ENCODE measurements at places on chromosomes 3 and 15.

DNA sequence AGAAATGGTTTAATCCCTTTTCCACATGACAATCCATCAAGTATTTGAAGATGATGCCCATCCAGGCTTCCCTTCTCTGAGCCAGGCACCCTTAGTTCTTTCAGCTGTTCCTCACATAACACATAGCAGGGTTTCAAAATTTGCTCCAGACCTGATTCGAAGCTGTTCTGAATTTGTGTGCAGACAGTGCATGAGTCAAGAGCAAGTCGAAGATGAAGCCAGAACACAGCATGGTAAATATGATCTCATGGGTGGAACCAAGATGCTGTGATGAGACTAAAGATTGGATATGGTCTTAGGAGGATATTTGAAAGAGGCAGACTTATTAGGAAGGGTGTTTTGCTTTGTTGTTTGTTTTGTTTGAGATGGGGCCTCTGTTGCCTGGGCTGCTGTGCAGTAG lies 32.6 kb upstream of the PDE8A start:
- no peak for DNase-seq

DNA sequence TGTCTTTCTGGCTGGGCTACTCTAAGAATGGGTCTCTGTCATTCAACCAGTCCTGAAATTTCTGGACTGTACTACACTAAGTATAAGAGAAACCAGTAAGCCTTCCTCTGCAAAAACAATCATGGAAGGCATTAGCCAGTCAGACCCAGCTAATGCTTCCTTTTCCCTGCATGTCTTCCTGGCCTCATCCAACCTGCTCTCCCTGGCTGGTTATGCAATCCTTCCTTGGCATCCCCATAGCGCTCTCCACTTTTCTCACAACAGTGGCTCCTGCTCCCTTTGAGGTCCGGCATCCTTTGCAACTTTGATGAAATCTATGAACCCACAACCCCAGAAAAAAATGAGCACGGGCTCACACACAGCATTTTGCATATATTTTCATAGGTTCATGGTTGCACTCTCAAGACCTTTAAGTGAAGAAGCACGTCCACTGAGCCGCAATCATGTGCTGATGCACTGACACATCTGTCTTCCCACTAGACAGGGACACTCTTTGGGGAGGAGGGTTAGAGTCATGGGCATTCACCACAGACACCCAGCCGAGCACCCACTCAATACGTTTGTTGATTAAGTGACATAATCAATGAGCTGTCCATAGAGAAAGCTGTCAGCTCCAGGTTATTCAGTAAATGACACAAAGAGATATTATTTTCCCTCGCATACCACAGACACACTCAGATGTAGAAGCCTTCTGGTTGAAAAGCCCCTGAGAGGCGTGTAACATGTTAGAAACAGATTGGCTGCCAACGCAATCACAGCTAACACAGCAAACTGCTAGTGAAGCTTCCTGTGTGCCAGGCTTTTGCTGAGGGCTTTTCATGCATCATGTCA lies 66.7 kb downstream of the PLD1 start:
- no peak for DNase-seq

GRCh38 chr3:152843955-152844354 lies 9.0 kb downstream of the P2RY1 start:
- DNase-seq = no peak

DNA sequence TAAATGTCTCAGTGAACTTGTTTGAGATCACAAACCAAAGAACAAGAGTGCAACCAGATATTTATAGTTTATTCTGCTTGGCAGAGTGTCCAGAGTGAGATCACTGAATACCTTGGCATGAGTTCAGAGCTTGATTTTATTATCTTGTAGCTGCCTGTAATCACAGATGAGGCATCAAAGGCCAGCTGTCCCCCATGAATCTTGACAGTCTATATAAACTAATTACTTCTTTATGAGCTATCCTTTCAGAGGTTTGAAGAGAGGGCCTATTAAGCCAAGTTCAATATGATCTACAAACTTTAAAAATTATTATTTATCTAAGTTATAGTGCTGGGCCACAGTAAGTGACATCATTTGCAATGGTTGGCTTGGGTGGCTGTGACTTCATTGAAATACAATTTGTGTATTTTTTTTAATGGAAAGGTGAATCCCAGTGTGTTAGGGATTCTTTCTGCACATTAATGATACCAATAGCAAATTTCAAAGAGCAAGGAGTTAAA lies 251.5 kb downstream of the CLSTN2 start:
- no peak for DNase-seq

DNA sequence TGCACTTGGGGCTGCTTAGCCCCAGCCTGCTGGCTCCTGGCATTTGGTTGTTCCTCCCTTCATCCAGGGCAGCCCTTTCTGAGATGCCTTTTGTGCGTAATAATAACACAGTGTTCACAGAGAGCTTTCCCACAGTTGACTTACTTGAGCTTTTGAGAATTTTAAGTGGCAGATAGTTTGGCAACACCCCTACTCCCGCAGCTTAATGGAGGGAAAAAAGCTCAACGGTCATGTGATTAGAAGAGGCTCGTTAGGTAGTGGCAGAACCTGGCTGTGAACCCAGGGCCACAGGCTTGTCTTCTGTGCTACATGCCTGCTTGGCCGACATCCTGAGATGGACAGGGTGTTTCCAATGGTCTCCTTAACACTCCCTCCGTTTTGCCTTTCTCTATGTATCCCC lies 4.7 kb downstream of the KBTBD13 start:
- DNase-seq = no peak

DNA sequence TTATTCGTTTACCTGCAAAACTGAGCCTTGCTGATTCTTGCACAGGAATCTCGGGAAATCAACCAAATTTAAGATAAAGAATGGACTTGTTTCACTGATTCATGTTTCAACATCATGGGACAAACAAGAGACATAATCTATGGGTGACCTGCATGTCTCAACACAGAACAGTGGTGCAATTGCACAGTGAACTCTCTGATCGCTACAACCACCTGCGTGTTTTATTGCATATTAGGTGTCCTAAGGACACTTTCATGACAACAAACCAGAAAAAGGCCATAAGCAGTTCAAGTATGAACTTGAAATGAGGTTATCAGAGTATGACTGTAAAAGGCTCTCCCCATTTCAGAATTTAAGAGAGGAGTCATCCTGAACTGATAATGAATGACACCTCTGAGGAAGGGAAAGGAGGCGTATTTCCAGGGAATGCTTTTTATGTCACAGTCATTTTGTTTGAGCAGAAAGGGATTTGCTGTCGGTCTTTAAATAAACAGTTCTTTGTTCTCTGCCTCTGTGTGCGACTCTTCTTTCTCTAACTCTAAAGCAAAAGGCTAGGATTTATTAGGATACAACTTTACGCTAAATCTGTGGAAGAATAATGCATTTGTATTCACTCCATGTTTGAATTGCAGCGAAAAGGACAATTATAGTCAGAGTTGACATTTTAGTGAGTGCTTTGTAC lies 167.2 kb downstream of the RBMS3 start:
- DNase-seq = no peak

GRCh38 chr3:17179381-17180205 lies 294.8 kb downstream of the PLCL2 start:
- DNase-seq = no peak

- DNase-seq = peak; percentile 91
Observed at GRCh38 chr3:113947372-113948014, at the start of gene ZDHHC23. Gene ZDHHC23 (plus strand): TSS chr3:113948013. CDS start chr3:113948803, 790 bp downstream.

DNA sequence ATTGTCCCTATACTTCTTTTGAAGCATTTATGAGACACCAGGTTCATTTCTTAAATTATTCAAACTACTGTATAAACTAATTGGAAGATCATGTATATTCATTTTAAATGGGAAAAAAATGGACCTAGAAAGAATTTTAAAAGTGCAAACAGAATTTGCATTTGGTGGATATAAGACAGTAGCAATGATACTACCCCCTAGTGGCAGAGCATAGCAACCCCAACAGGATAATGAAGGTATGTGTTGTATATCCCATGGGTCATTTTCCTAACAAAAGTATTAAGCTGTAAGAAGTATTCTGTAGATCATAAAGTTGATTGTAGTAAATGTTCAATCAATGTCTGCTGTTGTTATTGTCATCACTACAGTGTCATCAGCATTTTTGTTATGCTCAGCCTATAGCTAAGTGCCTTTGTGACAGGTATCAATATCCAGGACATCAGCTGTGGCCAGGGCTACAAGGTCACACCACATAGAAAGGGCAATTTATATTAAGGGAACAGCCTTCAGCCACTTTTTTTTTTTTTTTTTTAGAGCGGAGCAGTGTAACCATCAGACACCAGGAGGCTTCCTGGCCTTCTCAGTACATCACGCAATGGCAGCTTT lies 175.8 kb downstream of the FOXB1 start:
- DNase-seq = no peak

DNA sequence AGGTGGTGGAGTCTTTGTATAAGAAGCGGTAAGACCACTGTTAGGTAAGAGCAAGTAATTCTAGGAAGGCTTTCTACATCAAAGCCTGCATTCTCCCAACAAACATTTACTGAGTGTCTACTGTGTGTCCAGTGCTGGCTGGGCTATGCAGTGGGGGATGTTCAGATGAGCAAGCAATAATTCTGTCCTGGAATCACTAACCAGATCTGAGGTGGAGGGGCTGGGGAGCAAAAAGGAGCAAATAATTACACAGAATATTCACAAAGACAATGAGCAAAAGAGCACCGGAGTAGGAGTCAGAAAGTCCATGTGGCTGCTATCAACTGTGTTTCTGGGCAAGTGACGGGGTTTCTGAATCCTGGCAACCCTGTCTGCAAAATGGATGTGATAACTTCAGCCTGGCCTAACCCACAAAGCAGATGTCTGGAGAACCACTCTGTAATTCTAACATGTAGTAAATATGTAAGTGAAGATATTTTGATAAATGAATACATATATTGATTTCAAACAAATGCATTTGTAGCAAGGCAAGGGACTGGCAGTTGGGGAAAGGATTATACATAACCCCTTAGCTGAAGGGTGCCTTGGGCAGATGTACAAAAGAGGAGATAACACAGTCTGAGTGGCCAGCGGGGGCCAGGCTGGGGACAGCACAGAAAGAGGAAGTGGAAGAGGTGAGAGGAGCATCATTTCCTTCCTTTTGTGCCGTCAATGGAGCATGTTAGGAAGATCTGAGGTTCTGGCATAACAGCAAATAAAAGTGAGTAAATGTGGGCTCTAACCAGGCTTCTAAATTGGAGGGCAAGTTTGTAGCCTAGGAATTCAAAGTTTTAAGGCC lies 28.8 kb downstream of the CYP8B1 start:
- peak; percentile 84 for DNase-seq

- peak; percentile 37 for DNase-seq
Observed at GRCh38 chr3:184460276-184460675, 80.4 kb downstream of the CHRD start.

- no peak for DNase-seq
Observed at GRCh38 chr3:31571325-31571724, 38.6 kb downstream of the STT3B start.

DNA sequence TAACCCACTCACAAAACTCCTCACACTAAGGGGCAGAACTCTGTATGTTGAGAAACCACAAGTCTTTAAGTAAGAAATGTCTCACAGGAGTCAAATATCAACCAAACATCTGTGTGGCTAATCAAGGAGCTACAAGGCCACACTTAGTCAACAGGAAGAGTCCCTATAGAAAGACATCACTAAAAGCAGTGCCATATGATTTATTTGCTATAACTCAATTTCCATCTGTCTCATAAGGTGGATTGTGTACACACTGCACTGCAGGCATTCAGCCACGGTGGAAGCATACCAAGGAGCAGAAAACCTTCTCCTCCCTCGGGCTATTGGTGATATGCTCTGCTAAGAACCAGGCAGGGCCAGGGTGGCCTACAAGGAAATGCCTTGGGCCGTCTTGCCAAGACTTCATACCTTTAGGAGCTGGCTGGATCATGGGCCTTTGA lies 197.6 kb upstream of the CFAP20DC start:
- no peak for DNase-seq

- DNase-seq = no peak
Observed at GRCh38 chr15:22890296-22890695, 51.8 kb downstream of the NIPA2 start.

GRCh38 chr3:120435621-120436020 lies 15.2 kb downstream of the FSTL1 start:
- peak; percentile 34 for DNase-seq

DNA sequence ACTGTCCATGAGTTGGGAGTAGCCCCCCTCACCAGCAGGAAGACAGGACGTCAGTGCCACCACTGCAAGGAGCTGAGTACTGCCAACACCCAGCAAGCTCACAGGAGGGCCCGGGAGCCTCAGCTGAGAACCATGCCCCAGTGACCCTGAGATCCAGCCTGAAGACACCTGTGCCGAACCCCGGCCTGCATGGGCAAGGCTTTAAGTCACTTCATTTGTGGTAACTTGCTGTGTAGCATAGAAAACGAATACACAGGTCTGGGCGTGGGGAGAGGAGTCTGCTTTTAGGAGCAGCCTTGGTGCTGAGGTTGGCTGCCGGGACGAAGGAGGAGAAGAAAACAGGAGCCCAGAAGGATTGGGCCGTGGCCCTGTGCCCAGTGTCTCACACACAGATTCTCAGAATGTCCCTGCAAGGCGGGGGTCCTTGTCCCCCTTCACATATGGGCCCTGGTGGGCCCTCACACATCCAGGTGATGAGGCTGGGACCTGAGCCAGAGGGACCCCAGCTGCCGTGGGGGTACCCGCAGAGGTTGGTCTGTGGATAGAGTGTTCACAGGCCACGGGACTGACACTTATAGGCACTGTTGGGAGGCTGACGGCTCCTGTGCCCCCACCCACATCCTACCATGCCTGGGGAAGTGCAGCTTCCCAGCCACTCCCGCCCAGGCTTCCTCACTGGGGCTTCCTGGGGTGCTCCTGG lies 85.3 kb downstream of the PLXNA1 start:
- DNase-seq = no peak

GRCh38 chr15:71338265-71338664 lies 223.0 kb downstream of the THSD4 start:
- no peak for DNase-seq

- DNase-seq = no peak
Observed at GRCh38 chr3:159803459-159803858, 185.2 kb upstream of the IL12A start.

- no peak for DNase-seq
Observed at GRCh38 chr15:26935322-26935721, 35.7 kb upstream of the GABRG3 start.

- no peak for DNase-seq
Observed at GRCh38 chr15:47932261-47932660, 188.5 kb upstream of the SLC24A5 start.

DNA sequence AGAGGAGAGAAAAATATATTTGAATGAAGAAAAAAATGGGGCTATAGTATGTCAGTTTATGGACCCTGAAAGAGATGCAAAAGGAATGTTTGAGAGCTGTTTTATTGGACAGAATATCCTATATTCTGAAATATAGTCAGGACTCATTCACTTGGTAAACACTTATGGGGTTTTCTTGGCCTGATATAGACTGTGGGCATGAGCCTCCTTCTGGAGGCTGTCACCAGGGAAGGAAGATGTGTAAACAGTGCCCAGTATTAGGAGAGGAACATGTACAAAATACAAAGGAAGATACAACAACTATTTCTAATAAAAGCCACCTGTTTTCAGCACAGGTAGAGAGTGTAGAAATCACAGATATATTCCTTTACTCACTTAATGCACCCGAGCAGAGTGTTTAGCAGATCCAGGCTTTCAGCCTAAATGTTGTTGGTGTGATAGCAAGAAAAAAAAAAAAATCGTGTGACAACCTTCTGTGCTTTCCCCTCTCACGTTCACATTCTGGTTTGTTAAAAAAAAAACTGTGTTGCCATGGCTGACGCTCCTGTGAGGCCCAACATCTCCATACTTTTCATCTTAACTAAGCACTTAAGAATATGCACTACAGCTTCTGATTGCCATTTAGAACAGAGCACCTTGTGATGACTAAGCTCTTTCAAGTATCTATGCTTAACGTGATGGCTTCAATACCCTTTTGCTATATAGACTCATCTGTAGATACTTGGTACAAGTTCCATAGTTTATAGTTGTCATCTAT lies 134.1 kb downstream of the MBNL1 start:
- DNase-seq = no peak

GRCh38 chr3:15903759-15904720 lies 106.3 kb upstream of the ANKRD28 start:
- no peak for DNase-seq

Measured in lower leg skin (tissue), 4 donors.